ENCODE measurements at places on chromosomes 3 and 15.

- no peak for DNase-seq
Measured at GRCh38 chr3:179236669-179237301, 14.1 kb downstream of the KCNMB3 start.

DNA sequence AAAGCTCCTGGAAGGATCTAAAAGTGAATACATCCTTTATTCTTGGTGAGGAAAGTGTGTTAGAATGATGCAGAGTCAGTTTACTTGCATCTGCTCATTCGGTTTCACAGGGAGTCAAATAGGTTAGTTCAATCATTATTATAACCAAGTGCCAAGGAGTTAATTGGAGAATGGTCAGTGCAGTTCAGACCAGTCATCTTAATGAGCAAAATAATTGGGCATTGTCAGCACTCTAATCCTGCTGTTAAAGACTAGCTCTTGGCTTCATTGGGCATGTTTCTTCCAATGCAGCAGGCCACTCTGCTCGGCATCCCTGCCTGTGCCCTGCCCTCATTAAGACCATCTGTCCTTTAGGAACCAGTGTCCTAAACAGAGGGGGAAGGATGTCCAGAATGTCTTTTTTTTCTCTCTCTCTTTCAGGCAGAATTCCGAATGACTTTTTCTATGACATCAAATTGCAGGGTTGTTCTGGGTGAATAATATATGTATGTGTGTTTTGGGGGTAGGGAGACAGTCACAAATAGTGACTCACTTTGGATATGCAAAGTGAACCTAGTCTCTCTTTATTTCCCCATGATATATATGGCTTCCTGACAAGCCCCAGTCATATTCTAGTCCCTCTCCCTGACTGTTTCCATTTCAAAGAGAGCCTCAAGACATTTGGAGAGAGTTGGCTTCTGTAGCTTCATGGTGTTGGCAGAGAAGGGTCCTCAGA, 205.4 kb upstream of the TRIM42 start:
- no peak for DNase-seq

GRCh38 chr15:74234598-74234875, 1.6 kb upstream of the CCDC33 start:
- DNase-seq = no peak

DNA sequence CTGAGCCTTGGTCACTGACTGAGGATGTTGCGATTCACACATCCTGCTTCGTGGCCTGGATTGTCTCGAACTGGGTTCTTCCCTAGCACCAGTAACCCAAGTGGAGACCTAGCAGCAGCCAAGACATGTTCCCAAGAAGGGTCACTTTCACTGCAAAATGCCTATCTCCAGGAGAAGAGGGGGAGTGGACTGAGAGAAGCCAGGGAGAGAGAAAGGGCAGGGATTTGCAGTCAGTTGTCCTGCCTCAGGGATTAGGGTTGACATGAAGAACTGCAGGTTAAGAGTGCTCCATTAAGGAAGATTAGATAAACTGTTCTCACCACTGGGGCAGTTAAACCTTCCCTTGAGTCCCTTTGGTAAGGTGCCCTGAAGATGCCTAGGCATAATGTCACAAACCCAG, 5.7 kb upstream of the CD276 start:
- no peak for DNase-seq

DNA sequence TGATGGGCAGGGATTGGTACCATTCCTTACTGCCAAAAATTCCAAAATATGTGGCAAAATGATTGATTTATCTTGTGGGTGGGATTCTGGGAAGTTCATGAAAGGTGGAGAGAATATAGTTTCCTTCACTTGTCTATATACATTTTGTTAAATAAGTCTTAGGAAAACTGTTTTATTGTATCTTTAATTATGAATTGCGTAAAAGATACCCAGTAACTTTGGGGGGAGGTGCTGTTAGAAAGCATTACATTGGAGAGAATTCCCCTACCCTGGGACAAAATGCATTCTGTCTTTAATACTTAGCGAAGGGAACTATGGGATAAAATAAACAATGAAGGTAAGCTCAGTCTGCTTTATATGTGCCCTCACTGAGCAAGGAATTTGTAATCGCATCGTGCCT, 4.6 kb downstream of the SETD5 start:
- no peak for DNase-seq

- no peak for DNase-seq
Measured at GRCh38 chr15:77983708-77984445, 93.6 kb downstream of the TBC1D2B start.

DNA sequence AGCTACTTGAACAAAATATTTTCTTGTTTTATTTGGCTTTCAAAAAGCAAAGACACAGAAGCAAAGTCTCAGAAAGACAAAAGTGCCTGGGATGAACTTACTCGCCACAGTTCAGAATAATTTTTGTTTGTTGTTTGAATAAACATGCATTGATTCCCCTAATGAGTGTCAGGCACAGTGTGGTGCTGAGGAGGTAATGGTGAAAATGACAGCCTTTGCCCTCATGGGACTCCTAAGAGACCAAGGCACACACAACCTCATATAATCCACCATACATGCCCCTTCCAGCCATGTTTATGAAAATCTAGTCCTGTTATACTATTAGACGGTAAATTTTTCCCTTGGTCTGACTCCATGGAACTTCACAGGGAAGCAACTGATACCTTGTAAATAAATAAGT, 2.5 kb downstream of the GOLIM4 start:
- no peak for DNase-seq

- DNase-seq = no peak
Measured at GRCh38 chr3:168998792-168999191, 664.7 kb downstream of the MECOM start.

GRCh38 chr15:64311566-64311965, 44.4 kb downstream of the CSNK1G1 start:
- DNase-seq = no peak

GRCh38 chr3:105933871-105934270, 65.1 kb upstream of the CBLB start:
- no peak for DNase-seq
